ENCODE measurements at places on chromosomes 1 and 21.
A peak's percentile ranks its signal among the peaks of the same experiment; 100 is the strongest.

GRCh38 chr1:204716660-204717059 lies 31.1 kb upstream of the LRRN2 start:
- no peak for DNase-seq

DNA sequence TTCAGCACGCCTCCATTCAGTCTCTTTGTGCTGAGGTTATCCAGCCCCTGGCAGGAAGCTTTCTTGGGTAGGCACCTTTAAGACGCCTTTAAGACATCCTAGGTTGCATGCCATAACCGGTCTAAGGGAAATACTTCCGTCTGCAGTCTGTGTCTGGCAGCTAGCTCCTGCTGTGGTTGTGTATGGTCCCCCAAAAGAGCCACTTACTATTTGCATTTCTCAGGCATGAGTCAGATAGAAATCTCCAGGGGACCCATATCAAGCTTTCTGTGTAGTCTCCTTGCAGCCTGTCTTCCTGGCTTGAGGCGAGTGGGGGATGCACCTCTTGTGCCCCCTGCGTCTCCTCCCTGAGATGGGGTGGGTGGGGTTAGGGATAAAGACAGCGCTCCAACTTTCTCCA lies 10.0 kb upstream of the RYR2 start:
- no peak for DNase-seq

- DNase-seq: no peak
Measured at GRCh38 chr21:34195335-34195734, 122.0 kb downstream of the MRPS6 start.

- DNase-seq: no peak
Measured at GRCh38 chr1:168879896-168880734, 151.1 kb upstream of the DPT start.

DNA sequence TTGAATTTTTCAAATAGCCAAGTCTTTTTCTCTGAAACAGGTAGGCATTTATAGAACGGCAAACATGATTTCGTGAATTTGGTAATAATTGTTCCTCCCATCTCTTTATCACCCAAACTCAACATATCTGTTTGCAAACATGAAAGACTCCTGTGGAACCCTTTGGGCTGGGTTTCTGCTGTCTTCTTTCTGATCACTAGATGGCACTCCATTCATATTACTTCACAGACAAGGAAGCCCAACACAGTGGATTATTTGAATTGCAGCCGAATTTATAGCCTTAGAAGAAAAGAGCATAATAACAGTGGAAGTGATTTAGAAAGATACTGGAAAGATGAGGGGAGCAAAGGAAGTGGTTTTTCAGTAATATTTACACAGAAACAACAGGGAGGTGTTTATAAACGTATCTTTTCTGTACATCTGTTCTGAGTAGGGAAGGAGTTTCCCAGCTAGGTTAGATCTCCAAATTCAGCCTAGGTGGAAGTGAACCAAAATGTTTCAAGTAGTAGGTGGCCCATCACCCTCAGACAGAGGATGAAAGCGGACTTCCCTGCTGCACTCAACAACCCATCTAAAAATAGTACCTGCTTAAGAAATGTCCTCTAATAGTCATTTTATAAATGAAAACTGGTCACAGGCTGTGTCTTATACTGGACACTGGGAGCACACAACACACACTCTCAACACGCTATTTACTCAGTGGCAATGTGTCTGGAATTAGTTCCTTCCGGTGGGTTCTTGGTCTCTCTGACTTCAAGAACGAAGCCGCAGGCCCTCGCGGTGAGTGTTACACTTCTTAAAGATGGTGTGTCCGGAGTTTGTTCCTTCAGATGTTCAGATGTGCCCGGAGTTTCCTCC lies 67.6 kb downstream of the MAP3K21 start:
- DNase-seq: peak; percentile 8

DNA sequence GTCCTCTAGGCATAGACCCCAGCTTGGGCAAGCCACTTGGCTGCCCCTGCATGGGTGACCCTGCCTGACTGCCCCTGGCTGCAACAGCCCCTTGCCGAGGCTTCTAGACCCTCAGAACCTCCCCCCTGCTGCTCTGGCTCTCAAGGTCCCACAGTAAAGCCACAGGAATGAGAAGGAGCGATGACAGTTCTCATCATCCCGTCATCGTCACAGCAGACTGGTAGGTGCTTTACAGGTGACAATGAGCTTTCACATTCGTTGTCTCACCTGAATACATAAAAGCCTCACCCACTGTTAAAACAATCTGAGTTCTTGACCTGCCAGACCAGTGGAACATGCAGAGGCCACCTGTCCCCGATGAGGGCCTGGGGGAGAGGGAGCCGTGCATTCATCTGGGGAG lies 36.0 kb upstream of the GPR157 start:
- DNase-seq: no peak

GRCh38 chr1:3707298-3707938 lies 44.8 kb upstream of the CCDC27 start:
- DNase-seq: no peak

DNA sequence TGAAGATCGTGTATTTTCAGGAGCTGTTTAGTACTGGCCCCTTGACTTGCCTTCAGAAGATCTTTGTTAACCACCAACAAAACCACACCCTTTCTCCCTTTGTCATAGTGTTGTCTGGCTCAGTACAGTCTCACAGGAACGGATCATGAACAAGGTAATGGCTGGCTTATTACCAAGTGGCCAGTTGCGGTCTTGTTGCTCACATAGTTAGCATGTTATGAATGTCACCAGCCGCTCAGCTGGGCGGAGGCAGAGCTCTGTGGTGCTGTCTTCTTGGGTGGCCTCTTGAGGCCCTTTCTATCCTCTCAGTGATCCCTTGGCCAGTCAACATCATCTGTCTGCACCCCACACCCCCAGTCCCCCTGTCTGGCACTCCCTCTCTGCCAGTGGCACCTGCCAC lies 21.4 kb downstream of the CNIH3 start:
- DNase-seq: no peak

DNA sequence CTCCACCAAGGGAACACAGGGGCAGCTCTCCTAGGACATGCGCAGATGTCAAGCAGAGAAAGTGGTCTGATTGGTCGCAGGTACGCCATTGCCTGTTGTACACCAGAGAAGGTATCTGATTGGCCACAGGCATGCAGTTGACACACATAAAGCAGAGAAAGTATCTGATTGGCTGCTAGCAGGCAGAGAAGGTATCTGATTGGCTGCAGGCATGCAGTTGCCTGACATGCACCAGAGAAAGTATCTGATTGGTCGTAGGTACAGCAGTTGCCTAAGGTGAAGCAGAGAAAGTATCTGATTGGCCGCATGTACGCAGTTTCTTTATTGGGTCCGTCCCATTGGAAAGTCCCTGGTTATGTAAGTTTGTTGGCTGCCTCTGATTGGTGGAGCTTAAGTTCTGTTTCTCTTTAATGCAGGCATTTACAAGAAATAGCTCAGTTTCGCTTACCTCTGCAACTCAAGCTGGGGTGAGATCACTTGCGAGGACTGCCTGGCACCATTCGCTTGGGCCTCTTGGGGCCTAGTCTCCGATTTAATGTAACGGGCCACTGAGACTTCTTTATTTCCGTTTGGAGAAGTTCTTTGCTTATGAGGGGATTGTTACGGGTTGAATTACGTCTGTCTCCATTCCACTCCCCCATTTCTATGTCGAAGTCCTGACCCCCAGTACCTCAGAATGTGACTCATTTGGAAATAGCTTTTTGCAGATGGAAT lies 74.2 kb downstream of the SIK1 start:
- no peak for DNase-seq

DNA sequence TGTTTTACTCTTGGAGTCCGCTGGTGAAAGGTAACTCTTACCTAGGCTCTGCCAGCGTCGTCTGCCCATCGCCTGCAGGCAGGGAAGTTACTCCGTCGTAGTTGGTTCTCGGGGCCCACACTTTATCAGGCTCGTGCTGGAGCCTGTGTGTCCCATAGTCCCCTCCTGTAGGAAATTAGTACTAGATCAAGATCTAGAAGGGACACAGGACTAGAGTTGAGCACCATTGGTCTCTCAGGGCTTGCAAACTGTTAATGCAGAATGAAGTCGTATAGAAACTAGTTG lies 940 bp downstream of the SRRM1 start:
- DNase-seq: no peak

GRCh38 chr1:13730751-13731482 lies 30.9 kb downstream of the PRDM2 start:
- peak; percentile 80 for DNase-seq

DNA sequence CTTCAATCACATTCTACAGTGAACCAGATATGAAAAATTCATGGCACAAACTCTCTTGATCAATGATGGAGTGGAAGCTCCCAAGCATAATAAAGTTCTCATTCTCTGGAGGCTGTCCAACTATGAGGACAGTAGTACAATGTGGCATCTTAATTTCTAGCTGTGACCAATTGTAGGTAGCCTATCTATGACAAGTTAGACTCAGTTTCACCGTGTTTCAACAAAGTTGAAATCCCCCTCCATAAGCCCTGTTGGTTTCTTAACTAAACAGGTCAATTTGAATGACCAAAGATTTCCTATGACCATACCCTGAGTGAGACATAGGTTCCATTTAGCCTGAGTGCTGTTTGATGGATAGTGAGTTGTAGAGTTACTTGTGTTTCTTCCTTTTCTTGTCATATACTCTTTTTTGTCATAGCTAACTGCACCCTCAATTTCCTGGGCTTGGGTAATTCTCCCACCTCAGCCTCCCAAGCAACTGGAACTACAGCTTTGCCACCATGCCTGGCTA lies 11.8 kb downstream of the PATJ start:
- DNase-seq: no peak

DNA sequence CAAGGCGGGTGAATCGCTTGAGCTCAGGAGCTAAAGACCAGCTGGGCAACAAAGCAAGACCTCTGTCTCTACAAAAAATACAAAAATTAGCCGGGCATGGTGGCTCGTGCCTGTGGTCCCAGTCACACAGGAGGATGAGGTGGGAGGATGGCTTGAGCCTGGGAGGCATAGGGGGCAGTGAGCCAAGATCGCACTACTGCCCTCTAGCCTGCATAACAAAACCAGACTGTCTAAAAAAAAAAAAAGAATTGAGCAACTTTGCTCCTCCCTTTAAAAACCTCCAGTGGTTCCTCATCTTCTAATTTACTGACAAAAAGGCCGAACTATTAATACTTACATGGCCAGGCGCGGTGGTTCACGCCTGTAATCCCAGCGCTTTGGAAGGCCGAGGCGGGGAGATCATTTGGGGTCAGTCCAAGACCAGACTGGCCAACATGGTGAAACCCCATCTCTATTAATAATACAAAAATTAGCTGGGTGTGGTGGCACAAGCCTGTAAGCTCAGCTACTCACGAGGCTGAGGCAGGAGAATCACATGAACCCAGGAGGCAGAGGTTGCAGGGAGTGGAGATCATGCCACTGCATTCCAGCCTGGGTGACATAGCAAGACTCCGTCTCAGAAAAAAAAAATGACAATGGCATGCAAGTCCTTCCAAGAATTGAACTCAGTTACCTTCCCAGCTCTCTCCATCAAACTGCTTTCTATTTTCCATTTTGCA lies 4.4 kb downstream of the ACBD3 start:
- DNase-seq: no peak

GRCh38 chr1:48047116-48047515 lies 49.9 kb upstream of the TRABD2B start:
- no peak for DNase-seq

DNA sequence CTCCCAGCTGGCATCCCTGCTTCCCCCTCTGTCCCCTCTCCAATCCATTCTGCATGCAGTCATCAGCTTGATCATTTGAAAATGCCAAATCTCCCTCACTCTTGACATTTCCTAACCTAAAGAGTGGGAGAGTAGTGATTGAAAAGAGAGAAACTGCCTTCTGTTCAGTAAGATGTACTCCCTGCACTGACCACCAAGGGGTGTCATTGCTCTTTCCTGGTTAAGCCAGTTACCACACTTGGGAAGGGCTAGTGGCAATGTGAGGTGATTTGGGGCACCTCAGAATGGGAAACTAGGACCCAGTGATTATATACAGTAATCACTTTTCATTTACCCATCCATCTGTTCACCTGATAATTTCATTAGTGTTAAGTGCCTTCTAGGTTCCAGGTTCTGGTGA lies 6.9 kb upstream of the TMEM269 start:
- DNase-seq: no peak

DNA sequence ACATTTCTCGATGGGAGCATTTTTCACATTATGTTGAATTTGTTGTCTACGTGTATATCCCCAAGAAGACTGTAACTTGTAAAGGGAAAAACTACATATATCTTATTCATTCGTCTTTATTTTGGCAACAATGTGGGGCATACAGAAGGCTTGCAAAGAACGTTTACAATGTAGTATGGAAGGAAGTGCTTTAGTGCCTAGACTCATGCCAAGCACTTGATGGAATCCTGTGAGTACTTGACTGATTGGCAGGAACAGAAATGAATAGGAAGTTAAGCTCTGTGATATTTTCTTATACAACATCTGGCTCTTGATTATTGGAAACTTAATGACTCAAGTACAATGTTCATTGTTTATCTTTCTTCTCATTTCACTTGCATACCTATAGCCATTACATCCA lies 284.4 kb downstream of the LRRC7 start:
- DNase-seq: no peak

DNA sequence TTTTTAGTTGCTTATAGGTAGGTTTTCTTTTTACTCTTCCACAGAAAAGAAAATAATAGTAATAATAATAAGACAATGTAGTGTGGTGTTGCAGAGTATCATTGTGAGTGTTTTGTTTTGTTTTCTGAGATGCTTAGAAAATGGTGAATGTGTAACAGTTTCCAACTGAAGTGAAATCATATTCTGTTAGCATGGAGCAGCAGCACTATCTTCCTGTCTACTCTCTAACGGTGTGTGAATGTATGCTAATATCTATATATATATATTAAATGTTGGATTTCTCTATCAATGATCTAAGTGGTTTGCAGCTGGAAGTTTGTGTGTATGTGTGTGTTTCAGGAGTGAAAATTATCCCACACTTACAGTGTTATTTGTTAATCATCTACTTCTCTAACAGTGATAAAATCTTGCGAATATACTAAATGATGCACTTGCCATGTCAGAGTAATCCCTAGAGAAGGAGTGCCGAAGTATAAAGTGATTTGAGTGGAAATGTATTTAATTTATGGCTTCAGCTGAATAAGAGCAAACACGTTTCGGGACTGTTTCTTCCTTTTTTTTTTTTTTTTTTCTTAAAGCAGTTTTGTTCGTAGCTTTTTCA lies 377 bp downstream of the SAMD13 start:
- DNase-seq: no peak

DNA sequence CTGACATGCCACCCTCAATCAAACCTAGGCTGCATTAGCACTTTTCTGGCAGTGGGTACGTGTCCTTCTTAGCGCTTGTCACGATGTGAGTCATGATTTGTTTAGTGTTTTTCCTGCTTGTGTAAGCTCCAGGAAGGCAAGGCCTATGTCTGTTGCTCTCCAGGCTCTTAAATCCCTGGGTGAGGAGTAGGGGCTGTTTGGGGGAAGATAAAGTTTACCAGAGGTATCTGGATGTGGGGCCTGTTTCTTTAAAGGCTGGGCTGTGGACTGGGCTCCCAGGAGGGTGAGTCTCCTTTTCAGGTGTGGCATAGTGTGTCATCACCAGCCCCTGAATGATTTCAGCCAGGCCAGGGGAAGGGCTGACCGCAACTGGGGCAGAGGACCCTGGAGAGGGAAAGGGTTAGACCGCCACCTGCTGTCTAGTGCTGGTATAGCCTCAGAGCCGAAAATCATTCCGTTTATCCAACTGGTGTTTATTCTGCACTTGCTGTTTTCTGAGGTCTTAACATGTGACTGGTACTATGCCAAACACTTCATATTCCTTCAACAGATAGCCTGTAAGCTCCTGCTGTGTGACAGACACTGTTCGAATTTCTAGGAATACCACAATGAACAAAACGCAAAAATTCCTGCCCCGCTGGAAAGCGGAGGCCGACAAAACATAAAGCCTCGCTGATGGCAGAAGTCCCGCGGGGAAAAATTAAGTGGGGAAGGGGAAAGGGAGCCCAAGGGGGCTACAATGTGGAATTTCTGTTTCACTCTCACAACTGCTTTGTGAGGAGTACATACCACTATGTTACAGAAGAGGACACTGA lies 9.7 kb downstream of the SERINC2 start:
- DNase-seq: peak; percentile 27

All from naive thymus-derived CD8-positive, alpha-beta T cell (primary cell).